ENCODE measurements at places on chromosomes 11 and 22.
A peak's percentile ranks its signal among the peaks of the same experiment; 100 is the strongest.

DNA sequence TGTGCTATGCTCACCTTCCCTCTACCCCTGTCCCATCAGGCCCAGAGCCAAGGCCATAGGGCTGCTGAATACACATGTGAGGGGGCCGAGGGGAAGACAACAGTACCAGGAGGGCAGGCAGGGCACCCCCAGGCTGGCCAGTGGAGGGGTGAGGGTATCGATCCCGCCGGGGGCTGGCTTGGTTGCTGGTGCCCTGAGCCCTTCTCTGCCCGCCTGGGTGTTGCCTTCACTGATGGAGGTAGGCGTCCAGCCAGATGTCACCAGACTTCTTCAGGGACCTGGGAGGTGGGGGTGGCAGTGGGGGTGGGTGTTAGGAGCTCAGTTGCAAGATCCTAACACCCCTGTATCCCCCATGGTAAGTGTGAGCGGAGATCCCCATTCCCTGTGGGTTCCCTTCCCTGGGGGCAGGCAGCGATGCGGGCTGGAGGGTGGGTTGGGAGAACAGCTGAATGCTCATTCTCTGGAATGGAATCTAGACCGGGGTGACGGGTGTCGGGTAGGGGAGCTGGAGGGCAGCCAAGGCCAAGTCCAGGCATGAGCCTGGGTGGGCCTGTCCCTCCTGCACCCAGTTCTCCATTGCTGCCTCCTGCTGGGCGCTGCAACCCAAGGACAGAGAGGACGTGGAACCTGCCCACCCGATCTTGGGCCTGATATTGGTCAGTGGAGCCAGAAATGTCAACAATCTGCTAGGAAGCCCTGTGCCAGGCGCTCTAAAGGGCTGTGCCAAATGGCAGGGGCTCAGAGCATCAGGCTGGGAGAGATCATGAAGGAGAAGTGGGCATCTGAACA, 17.6 kb downstream of the FADS3 start:
- no peak for ATAC-seq

GRCh38 chr22:46996595-46997310, 234.3 kb downstream of the TBC1D22A start:
- ATAC-seq, result peak; percentile 34

DNA sequence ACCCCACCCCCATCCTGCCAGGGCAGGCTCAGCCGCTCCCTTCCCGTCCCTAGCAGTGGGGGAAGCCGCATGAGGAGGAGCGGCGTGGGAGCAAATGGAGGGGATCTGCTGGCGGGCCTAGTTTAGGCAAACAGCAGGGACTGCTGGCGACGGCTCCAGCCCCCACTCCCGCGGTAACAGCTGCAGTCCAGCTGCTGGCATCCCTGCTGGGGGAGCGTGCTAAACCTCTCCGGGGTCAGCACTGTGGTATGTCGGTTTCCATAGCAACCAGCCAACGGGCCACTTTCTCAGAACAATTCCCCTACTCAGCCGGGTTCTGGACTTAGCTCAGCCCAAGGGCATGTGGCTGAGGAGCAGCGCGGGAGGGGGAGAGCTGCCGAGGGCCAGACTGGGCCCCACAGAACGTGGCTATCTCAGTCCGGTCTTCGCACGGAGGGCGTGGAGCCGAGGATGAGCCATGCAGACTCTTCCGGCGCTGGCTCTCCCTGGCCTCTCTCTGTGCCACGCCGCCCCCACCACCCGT, 98.8 kb downstream of the PKNOX2 start:
- ATAC-seq, result peak; percentile 56

DNA sequence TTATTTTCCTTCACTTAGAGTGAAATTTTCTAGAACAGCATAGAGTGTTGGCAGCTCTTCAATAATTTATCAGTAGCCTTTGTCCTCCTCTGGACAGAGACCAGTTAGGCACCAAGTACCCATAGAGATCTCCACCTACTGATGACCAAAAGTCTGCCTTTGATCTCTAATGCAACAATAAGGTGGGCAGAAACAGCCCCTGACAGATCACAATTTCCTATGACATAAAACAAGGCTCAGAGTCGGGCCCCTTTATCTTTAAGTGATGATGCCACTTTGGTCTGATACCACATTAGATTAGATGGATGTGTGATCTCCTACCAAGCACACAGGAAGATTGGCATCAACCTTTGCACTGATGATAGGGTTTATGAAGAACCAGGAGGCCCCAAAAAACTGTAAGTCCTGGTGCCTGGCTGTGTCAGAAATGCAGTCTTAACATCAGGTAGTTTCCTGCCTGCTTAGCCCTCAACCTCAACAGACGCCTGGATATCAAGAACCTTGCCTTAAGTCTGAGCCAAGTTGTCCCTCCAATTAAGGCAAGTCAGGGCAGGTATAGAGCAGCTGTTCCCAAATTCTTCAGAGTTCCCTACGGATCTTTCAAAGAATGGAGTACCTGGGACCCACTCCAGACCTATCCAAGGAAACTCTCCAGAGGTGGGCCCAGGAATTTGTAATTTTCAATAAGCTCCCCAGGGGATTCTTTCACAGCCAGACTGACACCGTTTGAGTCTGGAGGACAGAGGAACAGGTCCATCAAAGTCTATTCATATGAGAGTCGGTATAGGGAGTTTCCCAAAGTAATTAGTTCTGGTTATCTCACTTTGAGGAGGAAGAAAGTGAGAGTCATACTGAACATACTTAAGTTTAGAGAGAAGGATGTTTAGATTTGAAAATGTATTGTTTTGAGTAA, 30.6 kb upstream of the TMPRSS4 start:
- ATAC-seq, result no peak

GRCh38 chr11:57179681-57180080, 2.1 kb upstream of the LRRC55 start:
- ATAC-seq, result no peak

- no peak for ATAC-seq
Observed at GRCh38 chr22:39383841-39384625, 15.5 kb upstream of the TAB1 start.

- ATAC-seq, result no peak
Observed at GRCh38 chr11:124983674-124984511, 29.9 kb downstream of the CCDC15 start.

DNA sequence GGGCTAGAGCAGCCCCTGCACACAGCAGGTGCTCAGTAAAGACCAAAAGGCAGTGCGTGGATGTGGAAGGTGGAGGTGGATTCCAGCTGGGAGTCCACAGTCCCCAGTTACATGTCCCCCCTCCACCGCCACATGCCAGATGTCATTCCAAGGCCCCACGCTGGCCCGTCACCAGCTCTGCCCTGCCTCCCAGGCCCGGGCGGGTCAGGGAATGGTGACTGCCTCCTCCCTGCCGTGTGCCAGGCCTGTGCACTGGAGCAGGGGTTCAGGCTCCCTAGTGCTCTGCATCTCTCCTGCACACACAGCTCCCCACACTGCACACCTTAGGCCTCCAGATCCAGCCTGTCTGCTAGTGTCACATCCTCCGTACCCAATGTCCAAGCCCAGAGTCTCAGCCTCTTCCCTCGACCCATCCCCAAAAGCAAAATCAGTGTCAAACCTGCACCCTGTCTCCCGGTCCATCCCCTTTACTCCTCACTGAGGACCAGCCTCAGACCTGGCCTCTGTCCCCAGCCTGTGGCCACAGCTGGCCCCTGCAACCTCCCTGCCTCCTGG, 40.2 kb upstream of the PRODH start:
- no peak for ATAC-seq

DNA sequence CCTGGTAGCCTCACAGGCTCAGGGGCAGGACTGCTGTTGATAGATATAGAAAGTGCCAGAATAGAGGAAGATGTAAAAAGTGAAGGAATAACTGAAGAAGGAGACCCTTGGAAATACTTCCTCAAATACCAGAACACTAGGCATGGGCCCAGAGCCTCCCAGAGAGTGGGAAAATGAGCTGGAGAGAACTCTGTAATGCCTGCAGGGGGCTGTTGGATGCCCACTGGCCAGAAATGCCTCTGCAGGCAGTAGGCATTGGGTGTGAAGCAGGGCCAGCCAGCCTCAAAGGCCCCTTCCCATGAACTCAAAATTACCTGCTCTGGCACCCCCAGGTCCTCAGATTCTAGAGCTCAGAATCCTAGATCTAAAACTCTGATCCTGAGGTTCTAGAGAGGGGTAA, 15.1 kb downstream of the P2RY2 start:
- no peak for ATAC-seq

DNA sequence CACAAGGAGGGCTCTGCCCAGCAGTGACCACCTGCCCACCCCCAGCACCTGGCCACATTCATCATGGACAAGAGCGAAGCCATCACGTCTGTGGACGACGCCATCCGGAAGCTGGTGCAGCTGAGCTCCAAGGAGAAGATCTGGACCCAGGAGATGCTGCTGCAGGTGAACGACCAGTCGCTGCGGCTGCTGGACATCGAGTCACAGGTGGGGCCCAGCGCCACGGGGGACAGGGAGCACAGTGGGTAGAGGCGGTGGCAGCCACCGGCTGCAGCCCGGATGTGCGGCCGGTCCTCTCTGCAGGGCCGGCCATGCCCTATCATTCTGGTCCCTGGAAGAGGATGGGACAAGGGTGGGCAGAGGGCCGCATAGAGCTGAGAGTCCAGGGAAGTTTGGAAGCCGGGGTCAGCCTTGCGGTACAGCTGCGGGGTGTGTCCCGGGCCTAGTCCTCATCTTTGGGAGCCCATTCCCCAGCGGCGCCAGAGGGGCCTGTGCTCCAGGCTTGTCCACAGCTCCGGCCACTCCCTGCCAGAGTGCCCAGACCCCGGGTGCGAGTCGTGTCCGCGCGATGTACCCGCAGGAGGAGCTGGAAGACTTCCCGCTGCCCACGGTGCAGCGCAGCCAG, 14.1 kb downstream of the EPS8L2 start:
- peak; percentile 1 for ATAC-seq

- peak; percentile 50 for ATAC-seq
Observed at GRCh38 chr11:67289226-67289650, at the start of gene ANKRD13D. TSS of gene ANKRD13D (plus strand) at chr11:67289303. CDS start at chr11:67289461, 158 bp downstream.

- ATAC-seq, result no peak
Observed at GRCh38 chr22:19285831-19286230, 5.7 kb downstream of the CLTCL1 start.

GRCh38 chr11:6623391-6624363, 4.5 kb upstream of the TPP1 start:
- ATAC-seq, result no peak

- no peak for ATAC-seq
Observed at GRCh38 chr11:120326845-120327281, 1.8 kb downstream of the TLCD5 start.

DNA sequence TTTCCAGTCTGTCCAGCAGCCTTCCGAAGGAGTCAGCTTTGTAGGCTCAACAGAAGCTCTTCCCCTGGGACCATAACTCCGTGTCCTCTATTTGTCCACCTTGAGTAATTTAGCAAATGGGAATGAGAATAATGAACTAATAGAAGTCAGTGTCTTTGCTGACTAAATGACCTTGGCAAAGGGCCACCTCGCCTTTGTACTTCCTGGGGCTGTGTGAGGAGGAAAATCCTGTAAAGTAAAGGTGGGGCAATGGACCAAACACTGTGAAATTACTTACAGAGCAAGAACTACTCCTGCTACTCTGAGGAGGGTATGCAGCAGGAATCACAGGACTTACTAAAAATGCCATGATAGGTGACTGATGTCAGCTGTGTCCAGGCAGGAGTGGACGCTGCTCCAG, 36.2 kb upstream of the CSNK2A3 start:
- peak; percentile 22 for ATAC-seq

GRCh38 chr11:10452211-10452767, 2.8 kb upstream of the AMPD3 start:
- ATAC-seq, result peak; percentile 40

DNA sequence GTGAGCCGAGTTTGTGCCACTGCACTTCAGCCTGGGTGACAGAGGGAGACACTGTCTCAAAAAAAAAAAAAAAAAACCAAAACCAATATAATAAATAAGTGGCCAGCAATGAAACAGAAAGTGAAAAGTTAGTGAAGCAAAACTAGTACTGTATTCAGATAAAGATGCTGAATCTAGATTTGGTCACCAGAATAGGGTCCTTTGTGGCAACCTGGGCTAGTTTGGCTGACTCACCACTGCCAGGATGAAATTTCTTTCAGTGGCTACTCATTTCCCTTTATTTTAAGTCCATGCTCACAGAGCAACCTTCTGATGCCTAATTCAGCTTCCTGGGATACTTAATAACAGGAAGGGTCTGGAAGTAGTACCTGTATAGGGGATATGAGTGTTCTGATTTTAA, 26.0 kb downstream of the LIMK2 start:
- ATAC-seq, result no peak

GRCh38 chr11:94494126-94494680, 419 bp downstream of the ANKRD49 start:
- ATAC-seq, result peak; percentile 56

DNA sequence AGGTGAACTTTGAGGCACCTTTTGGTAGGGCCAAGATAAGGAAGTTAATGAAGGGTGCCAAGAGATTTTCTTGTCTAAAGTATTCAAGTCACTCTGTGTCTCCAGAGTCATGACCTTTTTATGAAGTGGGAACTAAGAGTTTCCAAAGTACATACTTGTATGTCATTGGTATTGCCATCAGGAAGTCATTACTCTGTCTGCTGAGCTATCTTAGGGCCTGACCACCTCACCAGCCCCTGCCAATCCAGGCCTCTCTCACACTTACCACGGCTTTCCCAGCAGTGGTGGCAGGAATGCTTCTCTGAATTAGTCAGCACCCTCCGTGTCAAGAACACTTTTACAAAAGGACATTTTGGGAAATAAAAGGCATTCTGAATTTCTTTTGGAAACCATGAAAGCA, 192.8 kb upstream of the MTNR1B start:
- no peak for ATAC-seq

GRCh38 chr22:17232406-17232805, 13.2 kb upstream of the ADA2 start:
- ATAC-seq, result no peak

GRCh38 chr11:71962428-71963038, 33.7 kb downstream of the RNF121 start:
- ATAC-seq, result no peak

Data from esophagus mucosa (tissue), 1 donor.